ENCODE measurements at places on chromosomes 2 and 18.

GRCh38 chr2:175168564-175168945 is 552 bp upstream of the ATF2 start:
- no peak for DNase-seq

GRCh38 chr2:20314562-20315501 is 35.8 kb downstream of the PUM2 start:
- no peak for DNase-seq

DNA sequence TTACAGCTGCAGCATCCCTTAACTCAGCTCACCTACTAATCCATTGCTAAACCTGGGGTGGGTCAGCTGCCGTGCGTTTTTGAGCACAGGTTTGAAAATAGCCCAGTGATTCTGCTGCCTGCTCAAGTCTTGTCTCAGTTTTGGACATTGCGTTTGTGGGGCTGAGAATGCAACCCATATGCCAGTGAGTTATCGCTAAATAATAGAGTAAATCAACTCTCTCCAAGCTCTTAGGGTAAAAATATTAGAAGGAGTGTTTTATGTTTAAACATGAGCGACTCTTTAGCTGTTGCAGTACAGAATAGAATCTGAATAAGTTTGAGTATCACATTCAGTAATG is 2.1 kb downstream of the TSHZ1 start:
- DNase-seq: no peak

DNA sequence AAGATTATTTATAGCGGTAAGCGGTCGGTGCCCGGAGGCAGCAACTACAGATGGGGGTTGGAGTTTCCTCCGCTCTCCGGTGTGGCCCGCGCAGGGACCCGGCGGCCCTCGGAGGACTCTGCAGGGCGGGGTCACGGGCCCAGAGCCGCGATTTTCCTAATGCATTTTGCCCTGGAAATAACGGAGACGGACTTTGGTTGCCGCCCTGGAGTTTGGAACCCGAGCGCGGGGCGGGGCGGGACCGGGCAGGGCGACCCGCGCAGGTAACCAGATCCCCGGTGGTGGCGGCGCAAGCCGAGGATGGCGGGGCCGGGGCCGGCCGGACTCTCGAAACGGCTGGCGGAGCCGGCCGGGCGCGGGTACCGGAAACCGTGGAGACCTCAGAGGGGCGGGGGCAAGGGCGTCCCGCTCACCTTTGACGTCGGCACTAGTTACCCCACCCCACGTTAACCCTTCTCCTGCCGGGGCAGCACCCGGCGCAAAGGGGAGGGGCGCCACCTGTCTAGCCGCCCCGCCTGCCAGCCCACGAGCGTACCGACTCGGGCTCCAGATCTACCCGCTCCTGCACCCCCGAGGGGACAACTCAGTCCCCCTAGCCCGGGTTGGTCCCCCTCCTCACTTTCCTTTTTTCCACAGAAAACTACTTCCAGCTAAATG is 2.9 kb downstream of the CYP26B1 start:
- DNase-seq: no peak

- DNase-seq: no peak
These were observed 5.6 kb upstream of the ESPNL start for GRCh38 chr2:238094438-238095022.

- DNase-seq: no peak
These were observed 34.7 kb upstream of the ADAM23 start for GRCh38 chr2:206408323-206409320.

GRCh38 chr2:232859385-232859916 is 10.6 kb upstream of the SNORC start:
- DNase-seq: no peak

DNA sequence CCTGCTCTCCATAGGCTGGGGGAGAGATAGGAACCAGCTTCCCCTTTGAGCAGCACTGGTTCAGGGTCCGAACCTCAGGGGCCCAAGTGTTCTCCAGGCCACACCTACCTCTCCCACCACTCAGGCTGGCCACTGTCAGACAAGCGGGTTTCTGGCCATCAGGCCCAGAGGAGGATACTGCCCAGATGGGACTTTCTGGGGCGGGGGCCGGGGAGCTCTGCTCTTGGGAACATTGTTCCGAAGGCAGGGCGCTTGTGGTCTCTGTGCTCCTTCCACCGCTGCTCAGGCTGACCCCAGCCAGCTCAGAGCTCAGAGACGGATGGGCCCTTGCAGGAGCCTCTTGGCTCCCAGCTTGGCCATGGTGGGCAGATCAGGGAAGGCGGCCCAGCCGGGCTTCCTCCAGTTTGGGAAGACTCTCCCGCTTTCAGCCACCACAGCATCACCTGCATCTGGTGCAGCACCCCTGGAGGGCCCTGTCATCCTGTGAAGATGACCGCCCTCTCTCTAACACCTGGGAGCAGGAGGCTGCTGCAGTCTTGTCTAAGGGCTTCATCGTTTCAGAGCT is 5.2 kb upstream of the TRAF3IP1 start:
- no peak for DNase-seq

- no peak for DNase-seq
These were observed 1.6 kb upstream of the KLF7 start for GRCh38 chr2:207167099-207167923.

Measured in stimulated activated CD4-positive, alpha-beta T cell treated with anti-CD3 and anti-CD28 coated beads, Interleukin-1b, Interleukin-23, amount 100 ng/mL, for 24 hours (primary cell).